ENCODE measurements at places on chromosomes 11 and 22. TPM values are rescaled to one million over a fixed set of nuclear protein-coding genes. Genes with fewer than 3 reads are reported as not detected.
A peak's percentile ranks its signal among the peaks of the same experiment; 100 is the strongest.

- H3K4me1 ChIP-seq = no peaks in the 10 kb centered on the region
- H3K36me3 ChIP-seq = peaks cover 39% of the 10 kb centered on the region
- no peak overlapping the region for H3K27ac ChIP-seq
- no peaks in the 10 kb centered on the region for H3K27me3 ChIP-seq
Observed at GRCh38 chr22:36343720-36344105, 44.1 kb downstream of the MYH9 start.

- H3K27me3 ChIP-seq = no peaks in the 10 kb centered on the region
- H3K4me1 ChIP-seq = no peaks in the 10 kb centered on the region
- no peak for DNase-seq
- H3K4me3 ChIP-seq = no peak overlapping the region
- peaks cover 19% of the 10 kb centered on the region for H3K36me3 ChIP-seq
- H3K27ac ChIP-seq = no peak overlapping the region
Observed at GRCh38 chr11:74185695-74186094, 14.6 kb downstream of the PPME1 start.

DNA sequence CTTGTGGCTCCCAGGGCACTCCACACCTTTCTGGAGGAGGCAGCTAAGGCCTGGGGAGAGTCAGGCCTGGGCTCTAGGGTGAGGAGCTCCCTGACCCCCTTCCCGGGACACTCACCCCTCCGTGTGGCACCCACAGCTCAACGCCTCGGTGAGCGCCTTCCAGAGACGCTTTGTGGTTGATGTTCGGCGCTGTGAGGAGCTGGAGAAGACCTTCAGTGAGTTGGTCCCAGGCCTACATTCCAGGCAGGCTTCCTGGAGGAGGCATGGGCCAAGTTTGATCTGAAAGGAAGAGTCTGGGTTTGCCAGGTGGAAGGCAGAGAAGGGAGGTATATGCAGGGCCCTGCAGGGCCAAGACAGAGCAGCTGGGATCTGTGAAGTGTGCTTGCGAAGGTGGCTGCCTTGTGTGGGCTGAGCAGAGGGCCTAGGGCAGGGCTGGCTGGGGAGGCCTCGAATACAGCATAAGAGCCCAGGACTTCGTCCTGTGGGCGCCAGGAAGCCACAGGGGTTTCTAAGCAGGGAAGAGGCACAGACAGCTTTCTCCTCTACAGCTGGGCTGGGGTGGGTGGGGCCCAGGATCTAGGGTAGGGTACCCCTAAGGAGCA is 2.9 kb downstream of the TCIRG1 start:
- no peak overlapping the region for H3K4me3 ChIP-seq
- no peaks in the 10 kb centered on the region for H3K27me3 ChIP-seq
- H3K36me3 ChIP-seq = no peaks in the 10 kb centered on the region
- no peak overlapping the region for H3K27ac ChIP-seq

- H3K36me3 ChIP-seq = no peaks in the 10 kb centered on the region
- H3K4me3 ChIP-seq = no peak overlapping the region
- H3K27me3 ChIP-seq = no peaks in the 10 kb centered on the region
- H3K4me1 ChIP-seq = no peaks in the 10 kb centered on the region
Observed at GRCh38 chr11:1323774-1324173, 14.3 kb upstream of the TOLLIP start.

DNA sequence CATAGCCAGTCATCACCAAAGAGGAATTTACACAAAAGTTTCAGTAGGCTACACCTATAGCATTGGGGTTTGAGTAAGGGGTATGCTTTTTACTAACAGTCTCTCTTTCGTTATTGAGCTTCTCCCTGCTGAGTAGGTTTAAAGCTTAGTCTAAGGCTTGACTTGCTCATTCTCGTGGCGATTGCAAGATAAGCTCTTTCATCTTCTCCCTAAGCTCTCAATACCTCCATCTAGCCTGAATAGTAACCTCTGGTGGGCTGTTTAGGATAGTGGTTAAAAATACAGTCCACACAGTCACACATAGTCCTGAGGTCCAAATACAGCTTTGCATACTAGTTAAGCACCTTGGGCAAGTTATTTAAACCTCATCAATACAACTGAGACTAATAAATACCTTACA is 65.6 kb downstream of the IMMP1L start:
- DNase-seq = no peak
- no peaks in the 10 kb centered on the region for H3K4me1 ChIP-seq
- H3K27me3 ChIP-seq = no peaks in the 10 kb centered on the region
- no peak overlapping the region for H3K27ac ChIP-seq

DNA sequence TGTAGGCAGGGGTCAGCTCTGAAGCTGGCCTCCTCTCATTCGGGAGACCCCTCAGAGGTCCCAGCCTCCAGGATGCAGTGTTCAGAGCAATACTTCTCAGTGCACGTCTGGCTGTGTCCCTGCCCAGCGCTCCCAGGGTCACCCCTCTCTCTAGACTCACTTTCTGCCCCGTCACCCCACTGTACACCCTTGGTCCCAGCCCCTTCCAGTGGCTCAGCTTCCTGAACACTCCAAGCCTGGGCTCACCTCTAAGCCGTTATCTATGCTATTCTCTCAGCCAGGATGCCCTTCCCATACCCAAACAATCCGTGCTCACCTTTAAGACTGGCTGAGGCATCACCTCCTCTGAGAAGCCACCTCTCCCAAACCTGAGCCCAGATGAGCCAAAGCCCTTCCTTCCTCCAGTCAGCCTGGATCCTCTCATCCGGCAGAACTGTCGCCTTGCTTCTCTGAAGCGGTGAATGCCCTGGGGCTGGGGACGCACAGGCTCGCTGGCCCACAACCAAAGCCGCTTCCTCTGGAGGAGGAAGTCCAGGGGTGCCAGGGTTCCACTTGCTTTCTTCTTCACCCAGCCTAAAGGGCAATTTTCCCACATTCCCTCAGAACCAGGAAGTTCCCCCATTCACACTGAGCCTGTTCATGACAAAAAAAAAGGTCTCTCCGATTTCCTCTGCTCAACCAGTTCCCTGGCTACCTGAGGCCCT is 13.7 kb upstream of the CDKN1C start:
- no peaks in the 10 kb centered on the region for H3K4me1 ChIP-seq
- no peak overlapping the region for H3K4me3 ChIP-seq
- no peak overlapping the region for H3K27ac ChIP-seq
- H3K36me3 ChIP-seq = no peaks in the 10 kb centered on the region

GRCh38 chr11:8080069-8080670 is 841 bp upstream of the TUB start:
- H3K4me3 ChIP-seq = peak overlapping the region; percentile 85
- peaks cover 2% of the 10 kb centered on the region for H3K27me3 ChIP-seq
- peaks cover 10% of the 10 kb centered on the region for H3K4me1 ChIP-seq

The GLYAT gene
- not detected for total RNA-seq

Measured in H9 (cell line).